ENCODE measurements at places on chromosomes 16 and 17.

DNA sequence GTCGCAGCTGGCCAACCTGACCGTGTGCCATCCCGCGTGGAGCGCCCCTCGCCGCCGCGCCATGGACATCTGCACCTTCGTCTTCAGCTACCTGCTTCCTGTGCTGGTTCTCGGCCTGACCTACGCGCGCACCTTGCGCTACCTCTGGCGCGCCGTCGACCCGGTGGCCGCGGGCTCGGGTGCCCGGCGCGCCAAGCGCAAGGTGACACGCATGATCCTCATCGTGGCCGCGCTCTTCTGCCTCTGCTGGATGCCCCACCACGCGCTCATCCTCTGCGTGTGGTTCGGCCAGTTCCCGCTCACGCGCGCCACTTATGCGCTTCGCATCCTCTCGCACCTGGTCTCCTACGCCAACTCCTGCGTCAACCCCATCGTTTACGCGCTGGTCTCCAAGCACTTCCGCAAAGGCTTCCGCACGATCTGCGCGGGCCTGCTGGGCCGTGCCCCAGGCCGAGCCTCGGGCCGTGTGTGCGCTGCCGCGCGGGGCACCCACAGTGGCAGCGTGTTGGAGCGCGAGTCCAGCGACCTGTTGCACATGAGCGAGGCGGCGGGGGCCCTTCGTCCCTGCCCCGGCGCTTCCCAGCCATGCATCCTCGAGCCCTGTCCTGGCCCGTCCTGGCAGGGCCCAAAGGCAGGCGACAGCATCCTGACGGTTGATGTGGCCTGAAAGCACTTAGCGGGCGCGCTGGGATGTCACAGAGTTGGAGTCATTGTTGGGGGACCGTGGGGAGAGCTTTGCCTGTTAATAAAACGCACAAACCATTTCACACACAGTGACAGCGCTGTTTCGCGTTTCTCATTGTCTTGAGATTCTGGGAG lies 2.0 kb upstream of the ZACN start:
- no peak for DNase-seq

- DNase-seq: no peak
These were observed 3.2 kb upstream of the NLK start for GRCh38 chr17:28039251-28039650.

DNA sequence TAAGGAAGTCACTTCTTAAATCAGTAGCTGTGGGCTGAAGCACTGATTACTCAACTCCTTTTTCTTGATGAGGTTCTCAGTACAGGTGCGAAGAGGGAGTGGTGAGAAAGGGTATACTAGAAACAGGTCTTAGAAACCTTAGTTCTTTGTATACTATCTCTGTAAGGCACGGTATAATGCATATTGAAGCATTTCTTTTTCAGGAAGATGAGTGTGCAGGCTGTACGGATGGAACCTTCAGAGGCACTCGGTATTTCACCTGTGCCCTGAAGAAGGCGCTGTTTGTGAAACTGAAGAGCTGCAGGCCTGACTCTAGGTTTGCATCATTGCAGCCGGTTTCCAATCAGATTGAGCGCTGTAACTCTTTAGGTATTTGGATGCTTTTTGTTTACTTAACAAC lies 39.2 kb downstream of the CYLD start:
- no peak for DNase-seq

GRCh38 chr16:29024278-29024677 lies 39.4 kb downstream of the LAT start:
- DNase-seq: no peak

GRCh38 chr16:11308493-11309283 lies 27.6 kb upstream of the PRM1 start:
- DNase-seq: no peak

DNA sequence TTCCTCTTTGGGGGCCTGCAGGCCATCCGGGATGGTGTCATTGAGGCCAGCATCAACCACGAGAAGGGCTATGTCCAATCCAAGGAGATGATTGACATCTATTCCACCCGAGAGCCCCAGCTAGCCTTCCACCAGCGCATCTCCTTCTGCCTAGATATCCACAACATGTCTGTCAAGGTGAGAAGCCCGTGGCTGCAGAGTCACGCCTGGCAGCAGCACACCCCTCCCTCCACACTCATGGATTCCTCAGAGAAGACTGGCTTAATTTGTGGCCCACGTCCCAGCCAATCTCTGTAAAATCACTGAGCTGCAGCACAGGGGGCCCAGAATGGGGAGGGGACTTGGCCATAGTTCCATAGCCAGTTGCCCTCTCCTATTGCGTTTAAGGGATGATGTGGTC lies 15.6 kb downstream of the PSMD3 start:
- no peak for DNase-seq
